ENCODE measurements at places on chromosomes 1 and 21.

GRCh38 chr21:27202301-27202700, 235.4 kb upstream of the ADAMTS5 start:
- no peak for DNase-seq

GRCh38 chr1:212432661-212433576, at the start of gene NENF:
Gene NENF, plus strand, starts transcription at chr1:212432920. Its CDS starts 24 bp downstream, at chr1:212432944.
- peak; percentile 56 for DNase-seq

- DNase-seq = no peak
Observed at GRCh38 chr1:107153014-107153413, 12.2 kb downstream of the NTNG1 start.

DNA sequence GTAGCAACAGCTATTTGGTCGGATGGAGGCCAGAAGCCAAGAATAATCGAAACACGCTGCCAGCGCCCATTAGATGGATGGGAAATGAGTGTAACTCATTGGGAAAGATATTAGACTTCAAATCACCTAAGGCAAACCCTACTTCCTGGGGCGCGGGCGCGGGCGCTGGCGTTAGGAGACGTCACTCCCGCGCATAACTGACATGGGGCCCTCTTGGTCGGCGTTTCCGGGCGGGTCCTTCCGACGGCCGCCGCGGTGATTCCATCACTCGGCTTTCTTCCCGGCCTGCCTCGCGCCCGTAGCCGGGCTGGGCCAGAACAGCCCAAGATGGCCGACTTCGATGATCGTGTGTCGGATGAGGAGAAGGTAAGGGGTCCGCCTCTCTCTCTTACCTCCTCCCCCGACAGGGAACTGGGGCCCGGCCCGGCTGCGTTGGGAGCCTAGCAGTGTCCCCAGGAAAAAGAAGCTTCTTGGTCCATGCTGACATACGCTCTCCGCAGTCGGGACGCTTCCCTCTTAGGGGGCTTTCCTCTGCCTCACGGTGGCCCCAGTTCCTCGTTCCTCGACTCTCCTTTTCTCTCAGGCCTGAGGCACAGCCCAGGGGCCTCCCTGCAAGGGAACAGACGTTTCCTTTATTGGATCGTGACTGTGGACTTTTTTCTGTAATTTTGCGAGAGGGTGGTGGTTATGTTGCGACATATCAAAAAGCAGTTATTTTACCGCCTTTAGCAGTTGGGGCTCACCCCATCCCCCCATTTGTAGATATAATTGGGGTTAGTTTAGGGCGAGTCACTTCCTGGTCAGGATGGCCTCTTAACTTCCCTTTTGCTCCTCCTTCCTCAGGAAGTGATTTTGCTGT, at the start of gene CAPZA1:
Gene CAPZA1 (plus strand): TSS at position 315 of the 859 bp plus-strand sequence. CDS start 13 bp downstream, at position 328.
- DNase-seq = peak; percentile 85

DNA sequence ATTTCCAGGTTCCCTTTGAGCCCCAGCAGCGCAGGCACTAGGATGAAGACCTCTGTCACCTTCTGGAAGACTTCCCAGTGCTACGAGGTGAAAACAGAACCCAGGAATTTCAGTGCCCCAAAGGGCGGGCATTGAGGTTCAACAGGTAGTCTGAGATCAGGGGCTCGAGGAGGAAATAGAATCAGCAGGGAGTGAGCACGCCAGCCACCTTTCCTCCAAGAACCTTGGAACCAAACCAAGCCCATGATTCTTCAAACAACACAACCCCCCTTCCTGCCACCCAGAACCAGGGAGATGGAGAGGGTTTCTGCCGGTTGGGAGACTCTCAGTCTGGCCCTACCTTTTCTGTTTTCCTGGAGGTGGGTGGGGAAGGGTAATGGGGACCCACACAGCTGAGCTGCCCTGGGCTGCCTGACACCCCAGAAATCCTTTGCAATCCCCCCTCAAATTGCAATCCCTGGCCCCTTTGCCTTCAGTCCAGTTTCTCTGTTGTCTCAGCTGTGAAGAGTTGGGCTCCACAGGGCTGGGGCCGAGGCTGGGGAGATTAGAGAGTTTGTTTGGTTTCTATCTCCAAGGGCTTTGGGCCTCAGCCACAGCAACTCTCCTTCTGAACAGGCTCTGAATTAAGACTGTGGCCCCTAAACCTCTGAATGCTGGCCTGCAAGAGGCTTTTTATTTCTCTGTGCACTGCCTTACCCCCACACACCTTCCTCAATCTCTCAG, 11.9 kb downstream of the SLC41A1 start:
- no peak for DNase-seq

DNA sequence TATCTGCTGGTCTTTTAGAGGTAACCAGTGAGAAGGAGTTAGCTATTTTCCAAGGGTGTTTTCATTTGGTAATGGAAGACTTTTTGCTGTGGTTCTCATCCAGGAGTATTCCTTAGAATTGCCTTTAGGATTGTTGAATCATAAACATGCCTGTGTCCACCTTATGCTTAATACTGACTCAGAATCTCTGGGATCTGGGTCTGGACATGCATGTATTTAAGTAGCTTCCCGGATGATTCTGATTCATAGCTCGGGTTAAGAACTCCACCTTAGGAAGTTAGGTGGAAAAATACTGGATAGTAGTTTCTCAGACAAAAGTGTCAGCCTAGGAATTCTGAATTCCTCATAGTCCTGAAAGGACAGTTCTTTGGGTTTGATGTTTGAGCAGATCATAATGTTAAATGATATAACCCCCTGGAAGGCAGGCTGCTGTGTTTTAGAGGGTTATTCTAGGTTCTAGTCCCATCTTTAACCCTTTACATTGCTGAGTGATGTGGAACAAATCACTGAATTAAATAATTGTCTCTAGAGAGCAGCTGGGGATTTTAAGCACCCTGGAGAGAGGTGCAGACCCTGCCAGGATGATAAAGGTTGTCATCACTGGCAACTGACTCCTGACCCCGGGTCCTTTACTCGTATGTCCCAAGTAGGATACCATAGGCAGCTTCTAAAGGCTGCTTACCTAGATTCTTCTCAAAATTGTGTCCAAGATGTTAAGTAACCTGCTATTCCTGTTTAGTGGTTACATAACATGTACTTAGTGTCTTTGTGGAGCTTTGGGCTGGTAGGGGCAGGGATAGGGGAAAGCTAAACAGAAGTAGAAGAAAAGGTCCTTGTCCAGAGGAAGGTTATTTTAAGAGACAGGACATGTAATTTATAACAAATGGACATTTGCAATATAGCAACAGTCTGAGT, 14.5 kb upstream of the C4BPB start:
- DNase-seq = no peak

DNA sequence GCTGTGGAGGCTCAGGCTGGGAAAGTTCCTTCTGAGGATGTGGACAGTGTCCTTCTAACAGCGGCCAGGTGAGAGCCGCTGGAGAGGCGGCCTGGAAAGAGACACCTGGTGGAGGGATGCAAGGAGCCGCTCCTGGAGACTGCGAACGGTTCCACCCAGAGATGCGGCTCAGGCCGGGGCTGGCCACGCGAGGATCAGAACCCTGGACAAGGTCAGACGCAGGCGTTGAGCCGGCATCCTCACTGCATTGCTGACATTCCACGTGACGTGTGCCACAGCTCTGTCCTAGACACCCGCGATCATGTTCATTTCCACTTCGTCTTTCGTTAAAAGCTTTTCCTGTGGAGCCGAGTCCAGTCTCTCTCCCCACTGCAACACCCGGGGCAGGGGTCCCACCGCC, 28.8 kb downstream of the CFAP74 start:
- no peak for DNase-seq
